OCI-LY7 (cell line): ENCODE measurements at places on chromosomes 12 and 14.

- DNase-seq = no peak
Measured at GRCh38 chr14:54856152-54856551, 46.5 kb downstream of the GCH1 start.

DNA sequence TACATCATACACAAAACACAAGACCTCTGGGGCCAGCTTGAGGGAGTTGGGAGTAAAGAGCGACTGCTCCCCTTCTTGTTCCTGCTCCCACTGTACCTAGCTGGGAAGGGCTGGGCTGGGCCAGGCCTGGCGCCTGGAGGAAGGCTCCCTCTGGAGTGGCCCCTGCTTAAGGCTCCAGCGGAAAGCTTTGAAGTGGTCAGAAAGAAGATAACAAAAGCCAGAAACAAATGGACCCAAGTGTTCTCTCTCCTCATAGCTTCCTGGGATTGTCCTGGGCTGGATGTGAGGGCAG lies 25.3 kb downstream of the PRPF40B start:
- no peak for DNase-seq

GRCh38 chr14:101733211-101733610 lies 28.3 kb upstream of the PPP2R5C start:
- no peak for DNase-seq

- no peak for DNase-seq
Measured at GRCh38 chr14:63800083-63800482, 52.7 kb upstream of the SYNE2 start.
